ENCODE measurements at places on chromosomes 5 and 9.

- DNase-seq, result no peak
Observed at GRCh38 chr9:128399861-128400260, 20.8 kb upstream of the CERCAM start.

- no peak for DNase-seq
Observed at GRCh38 chr5:50766967-50767366, 100.5 kb downstream of the PARP8 start.

DNA sequence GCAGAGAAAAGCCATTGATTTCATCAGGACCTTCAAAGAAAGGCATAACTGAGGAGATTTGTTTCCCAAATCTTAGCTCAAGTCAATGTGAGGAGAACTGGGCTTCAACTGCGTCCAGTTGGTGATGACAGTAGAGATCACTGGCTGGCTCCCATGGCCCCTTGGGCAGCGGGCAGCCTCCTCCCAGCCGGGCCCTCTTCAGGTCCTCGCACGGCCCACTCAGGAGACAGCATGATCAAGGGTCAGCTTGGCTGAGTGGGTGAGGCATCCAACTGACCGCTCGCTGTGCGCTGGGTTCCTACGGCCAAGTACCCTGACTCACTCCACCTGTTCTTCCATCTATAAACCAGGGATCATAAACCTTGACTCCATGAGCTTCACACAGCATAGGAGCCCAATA lies 274.0 kb downstream of the NSG2 start:
- no peak for DNase-seq

DNA sequence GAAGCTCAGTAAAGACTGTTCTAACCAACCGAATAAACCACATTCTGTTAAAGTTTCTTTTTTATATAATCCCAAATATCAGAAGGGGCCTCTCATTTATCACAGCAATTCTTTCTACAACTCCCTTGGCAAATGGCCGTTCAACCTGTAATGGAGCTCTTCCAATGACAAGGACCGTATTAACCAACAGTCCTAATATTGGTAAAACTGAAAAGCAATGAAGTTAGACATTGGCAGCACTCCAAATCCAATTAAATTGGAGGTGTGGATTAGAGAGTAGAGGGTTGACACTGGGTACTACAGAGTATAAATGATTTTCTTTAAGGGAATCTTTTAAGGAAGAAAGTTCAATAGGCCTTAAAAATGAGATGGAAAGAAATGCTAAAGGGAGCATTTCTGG lies 842 bp downstream of the TMED7 start:
- peak; percentile 23 for DNase-seq

- DNase-seq, result peak; percentile 68
Observed at GRCh38 chr5:172782169-172783039, 11.4 kb upstream of the DUSP1 start.

DNA sequence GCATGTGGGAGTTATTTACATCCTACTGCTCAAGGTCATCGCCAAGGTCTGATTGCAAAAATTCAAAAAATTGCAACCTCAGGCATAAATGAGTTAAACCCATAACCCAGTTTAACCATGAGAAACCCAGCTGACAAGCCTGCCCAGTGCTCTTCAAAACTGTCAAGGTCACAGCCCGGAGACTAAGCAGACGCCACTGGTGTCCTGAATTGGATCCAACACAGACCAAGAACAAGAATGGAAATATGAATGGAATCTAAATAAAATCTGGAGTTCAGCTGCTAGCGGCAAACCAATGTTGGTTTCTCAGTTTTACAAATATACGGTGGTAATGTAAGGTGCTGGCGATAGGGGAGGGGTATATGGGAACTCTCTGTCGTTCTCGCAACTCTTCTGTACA lies 201.5 kb upstream of the MVB12B start:
- DNase-seq, result no peak

- no peak for DNase-seq
Observed at GRCh38 chr9:137170486-137171148, 766 bp upstream of the LRRC26 start.

DNA sequence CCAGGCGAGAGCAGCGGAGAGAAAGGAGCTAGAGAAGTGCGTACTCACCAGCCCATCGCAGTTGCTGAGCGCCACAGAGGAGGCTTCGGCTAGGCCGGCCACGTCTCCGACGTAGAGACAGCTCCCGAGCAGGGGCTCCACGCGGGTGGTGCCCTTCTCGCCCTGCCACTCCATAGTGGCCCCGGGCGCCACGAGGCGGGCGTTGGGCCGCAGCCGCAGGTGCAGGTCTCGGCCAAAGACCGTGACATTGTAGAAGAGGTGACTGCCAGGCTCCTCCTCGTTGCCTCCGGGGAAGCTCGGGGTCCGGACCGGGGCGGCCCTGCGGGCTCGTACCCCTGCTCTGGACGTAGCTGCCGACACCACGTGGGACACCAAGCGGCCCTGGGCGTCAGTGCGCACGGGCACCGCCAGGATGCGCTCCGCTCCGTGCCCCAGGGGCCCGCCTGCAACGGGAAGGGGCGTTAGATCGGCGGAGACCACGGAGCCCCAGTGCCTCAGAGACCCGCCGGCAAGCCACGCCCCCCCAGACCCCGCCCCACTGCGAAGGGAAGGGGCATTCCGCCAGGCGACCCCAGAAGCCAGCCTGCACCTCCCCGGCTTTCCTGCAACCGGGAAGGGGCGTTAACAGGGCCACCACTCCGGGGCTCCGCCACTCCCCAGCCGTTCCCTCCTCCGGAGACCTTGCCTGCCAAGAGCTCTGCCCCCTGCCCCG lies 1.4 kb downstream of the ADAMTS2 start:
- DNase-seq, result no peak

- peak; percentile 41 for DNase-seq
Observed at GRCh38 chr5:102971676-102972293, 148.2 kb downstream of the GIN1 start.

GRCh38 chr9:76323490-76323889 lies 70.7 kb downstream of the RFK start:
- no peak for DNase-seq

DNA sequence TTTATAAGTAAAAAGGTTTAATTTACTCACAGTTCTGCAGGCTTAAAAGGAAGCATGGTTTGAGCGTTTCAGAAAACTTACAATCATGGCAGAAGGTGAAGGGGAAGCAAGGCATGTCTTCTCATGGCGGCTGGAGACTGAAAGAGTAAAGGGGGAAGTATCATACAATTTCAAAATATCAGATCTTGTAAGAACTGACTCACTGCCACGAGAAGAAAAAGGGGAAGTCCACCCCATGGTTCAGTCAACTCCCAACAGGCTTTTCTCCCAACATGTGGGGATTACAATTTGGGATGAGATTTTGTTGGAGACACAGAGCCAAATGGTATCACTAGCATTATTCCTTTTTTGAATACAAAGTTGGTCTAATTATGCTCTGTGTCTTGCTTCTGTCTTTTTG lies 627.9 kb upstream of the ST8SIA4 start:
- DNase-seq, result no peak

DNA sequence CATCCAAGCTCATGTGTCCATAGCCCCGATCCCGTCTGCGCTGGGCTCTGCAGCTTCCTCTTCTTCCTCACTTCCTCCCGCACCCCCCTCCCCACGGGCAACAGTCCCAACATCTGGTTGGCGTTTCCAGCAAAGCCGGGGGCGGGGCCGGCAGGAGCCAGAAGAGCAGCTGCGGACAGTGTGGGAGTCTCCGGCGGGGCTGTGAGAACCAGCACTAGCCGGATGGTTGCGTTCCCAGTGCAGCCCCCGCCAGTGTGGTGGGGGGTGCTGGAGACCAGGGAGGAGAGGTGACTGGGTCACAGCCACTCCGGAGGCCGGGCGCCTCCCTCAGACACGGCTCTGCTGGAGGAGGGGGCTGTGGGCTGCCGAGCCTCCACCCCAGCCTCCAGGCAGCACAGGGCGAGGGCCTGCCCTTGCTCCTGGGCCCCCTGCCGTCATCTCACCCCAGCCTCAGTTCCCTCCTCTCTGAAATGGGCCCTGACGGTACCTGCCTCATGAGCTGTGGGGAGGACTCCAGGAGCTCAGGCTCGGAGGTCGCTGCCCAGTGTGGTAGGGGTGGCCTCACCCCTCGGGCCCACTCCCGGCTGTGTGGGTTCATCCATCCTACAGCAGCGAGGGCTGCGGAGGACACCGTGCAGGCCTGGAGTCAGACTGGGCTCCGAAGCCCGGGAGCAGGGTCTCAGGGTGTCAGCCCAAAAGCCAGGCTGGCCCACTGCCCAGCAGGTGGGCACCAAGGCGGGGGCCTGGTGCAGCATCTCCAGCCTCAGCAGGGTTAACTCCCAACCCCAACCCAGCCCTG lies 41.5 kb upstream of the NOTCH1 start:
- no peak for DNase-seq

DNA sequence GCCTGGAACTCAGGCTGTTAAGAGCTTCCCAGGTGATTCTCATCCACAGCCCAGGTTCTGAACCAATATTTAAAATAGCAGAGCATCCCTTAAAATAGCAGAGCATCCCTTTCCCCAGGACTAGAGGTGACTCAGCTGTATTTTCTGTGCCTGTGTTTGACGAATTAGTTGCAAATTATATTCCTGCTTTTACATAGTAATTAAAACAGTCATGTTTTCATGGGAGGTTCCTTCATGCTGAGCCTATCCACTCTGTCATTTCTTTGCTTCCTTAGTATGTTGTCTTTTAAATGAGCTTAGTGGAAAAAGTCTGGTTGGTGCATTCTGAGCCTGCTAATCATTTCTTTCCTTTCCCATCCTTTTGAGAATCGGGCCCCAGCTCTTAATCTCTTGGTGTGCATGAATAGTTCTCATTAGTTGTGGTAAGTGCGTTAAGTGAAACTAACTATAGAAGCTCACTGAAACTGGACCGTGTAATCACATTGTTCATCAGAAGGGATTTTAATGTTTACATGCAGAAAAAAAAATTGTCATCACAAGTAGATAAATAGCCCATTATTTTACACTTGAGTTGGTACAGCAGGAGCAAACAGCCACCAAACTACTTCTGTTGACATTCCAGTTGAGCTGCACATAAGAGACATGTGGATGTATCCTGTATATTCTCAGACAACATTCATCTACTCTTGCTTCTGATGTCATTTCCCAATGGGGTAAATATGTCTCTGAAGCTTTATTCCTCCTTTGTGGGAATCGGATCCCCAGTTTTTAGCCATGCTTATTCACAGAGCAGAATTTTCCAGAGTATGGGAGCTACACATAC lies 596.9 kb upstream of the WWC1 start:
- DNase-seq, result no peak

DNA sequence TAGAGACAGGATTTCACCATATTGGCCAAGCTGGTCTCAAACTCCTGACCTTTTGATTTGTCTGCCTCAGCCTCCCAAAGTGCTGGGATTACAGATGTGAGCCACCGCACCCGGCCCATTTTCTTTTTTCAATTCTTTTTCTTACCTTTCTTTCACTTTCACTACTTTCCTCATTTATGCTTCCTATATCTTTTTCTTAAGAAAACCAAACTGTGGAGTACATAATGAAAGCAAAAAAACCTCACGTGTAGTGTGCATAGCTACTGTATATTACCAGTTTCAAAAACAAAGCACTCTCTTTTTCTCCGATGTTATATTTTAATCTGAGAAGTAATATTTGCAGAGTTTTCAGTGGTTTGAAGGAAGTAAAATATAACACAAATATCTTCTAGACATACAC lies 8.0 kb upstream of the CAST start:
- DNase-seq, result no peak

- peak; percentile 85 for DNase-seq
Observed at GRCh38 chr9:122099271-122099869, 6.3 kb upstream of the TTLL11 start.

- DNase-seq, result no peak
Observed at GRCh38 chr5:142743592-142744441, 26.4 kb upstream of the ARHGAP26 start.

GRCh38 chr5:153470736-153471135 lies 19.7 kb upstream of the GRIA1 start:
- DNase-seq, result no peak

GRCh38 chr5:140588311-140589070 lies 23.9 kb downstream of the SLC35A4 start:
- DNase-seq, result no peak

- DNase-seq, result no peak
Observed at GRCh38 chr5:172886476-172886875, 52.4 kb downstream of the ERGIC1 start.

GRCh38 chr5:82494942-82495341 lies 216.8 kb upstream of the RPS23 start:
- DNase-seq, result no peak

DNA sequence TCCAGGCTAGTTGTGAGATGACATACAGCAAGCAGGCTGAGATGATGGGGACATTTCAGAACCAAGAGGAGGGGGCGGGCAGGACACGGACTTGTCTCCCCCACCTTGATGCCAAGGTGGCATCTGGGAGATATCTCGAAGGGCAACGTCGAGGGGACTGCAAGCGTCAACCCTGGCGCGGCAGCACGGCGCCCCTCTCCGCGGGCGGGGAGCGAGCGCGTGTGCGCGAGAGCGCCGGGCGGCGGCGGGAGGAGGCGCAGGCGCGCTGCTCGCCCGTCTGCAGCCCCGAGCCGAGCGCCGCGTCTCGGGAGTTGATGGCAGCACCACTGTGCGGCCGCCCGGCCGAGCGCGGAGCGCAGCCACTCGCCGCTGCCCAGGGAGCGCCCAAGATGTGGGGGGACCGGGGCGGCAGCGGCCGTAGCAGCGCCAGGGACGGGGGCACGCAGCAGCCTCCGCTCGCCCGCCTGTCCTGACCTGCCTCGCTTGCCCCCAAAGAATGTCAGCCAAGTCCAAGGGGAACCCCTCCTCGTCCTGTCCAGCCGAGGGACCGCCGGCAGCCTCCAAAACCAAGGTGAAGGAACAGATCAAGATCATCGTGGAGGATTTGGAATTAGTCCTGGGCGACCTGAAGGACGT lies at the start of gene PRR16:
TSS of gene PRR16 (plus strand) at position 310 of the 636 bp plus-strand sequence.
- DNase-seq, result peak; percentile 23

DNA sequence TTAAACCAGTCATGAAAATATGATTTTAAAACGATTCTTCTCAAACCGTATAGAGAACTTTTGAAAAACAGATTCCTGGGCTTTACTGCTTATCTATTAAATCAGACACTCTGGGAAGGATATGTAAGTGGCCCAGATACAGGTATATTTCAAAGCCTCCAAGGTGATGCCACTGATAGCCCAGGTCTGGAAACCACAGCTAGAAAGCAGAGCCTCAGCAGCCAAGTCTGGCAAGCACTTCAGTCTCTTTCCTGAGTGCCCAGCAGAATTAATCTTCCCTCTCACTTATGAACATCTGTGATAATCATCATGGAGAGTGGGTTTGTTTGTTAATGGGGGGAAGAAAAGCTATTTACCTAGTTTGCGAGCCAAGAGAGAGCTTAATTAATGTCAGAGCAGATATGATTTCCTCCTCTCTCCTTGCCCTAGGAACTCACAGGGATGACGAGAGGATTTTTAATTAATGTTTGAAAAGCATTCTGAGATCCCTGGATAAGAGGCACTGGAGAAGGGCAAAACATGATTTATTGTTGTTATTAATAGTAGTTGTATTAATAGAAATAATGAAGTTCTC lies 368.4 kb downstream of the TLE1 start:
- DNase-seq, result no peak

DNA sequence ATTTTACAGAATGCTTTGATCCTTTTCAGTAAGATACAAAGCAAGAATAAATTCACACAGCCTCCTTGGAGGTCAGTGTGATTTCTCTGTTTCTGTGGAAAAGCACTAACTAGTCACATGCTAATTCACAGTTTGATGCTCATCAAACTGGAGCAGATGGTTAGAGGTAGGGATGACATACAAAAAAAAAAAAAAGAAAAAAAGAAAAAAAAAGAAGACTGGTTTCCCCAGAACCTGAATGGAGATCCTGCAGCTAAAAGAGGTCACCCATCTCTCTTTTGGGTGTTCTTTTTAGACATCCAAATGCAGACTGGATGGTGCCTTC lies 123.7 kb upstream of the ANKRD55 start:
- DNase-seq, result no peak

- DNase-seq, result no peak
Observed at GRCh38 chr5:109692852-109693251, 3.1 kb downstream of the MAN2A1 start.

GRCh38 chr5:153086486-153086885 lies 404.0 kb upstream of the GRIA1 start:
- no peak for DNase-seq
